ENCODE measurements at places on chromosomes 12 and 14.

- DNase-seq = peak; percentile 67
These were observed 11.1 kb upstream of the NINJ2 start for GRCh38 chr12:674272-674781.

DNA sequence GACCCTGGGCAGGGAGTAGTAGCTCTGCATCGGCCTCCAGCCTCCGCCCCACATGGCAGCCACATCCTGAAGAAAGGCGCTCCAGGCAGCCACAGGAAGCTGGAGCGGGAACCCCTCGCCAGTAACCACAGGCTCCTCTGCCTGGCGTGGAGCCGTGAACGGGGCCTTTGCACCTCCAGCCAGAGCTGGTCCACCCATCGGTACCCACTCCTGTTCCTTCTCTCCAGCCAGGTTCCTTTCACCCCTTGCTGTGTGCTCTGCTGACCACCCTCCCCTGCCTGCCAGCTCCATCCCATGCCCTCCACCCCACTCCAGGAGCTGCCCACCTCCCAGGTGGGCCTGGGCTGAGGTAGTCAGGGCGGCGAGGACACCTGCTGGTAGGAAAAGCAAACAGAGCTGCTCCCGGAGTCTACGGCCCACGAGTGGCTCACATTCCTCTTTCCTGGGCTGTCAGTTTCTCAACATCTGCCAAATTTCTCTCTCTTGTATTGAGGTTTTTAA is 2.7 kb downstream of the TGFB3 start:
- no peak for DNase-seq

GRCh38 chr14:90820958-90821357 is 4.7 kb upstream of the TTC7B start:
- no peak for DNase-seq

- DNase-seq = peak; percentile 60
These were observed at the start of gene BMAL2 for GRCh38 chr12:27332714-27333402. TSS of gene BMAL2 (plus strand) at chr12:27332836. CDS start at chr12:27333073, 237 bp downstream.

GRCh38 chr12:117447665-117448366 is 86.4 kb upstream of the NOS1 start:
- DNase-seq = no peak

DNA sequence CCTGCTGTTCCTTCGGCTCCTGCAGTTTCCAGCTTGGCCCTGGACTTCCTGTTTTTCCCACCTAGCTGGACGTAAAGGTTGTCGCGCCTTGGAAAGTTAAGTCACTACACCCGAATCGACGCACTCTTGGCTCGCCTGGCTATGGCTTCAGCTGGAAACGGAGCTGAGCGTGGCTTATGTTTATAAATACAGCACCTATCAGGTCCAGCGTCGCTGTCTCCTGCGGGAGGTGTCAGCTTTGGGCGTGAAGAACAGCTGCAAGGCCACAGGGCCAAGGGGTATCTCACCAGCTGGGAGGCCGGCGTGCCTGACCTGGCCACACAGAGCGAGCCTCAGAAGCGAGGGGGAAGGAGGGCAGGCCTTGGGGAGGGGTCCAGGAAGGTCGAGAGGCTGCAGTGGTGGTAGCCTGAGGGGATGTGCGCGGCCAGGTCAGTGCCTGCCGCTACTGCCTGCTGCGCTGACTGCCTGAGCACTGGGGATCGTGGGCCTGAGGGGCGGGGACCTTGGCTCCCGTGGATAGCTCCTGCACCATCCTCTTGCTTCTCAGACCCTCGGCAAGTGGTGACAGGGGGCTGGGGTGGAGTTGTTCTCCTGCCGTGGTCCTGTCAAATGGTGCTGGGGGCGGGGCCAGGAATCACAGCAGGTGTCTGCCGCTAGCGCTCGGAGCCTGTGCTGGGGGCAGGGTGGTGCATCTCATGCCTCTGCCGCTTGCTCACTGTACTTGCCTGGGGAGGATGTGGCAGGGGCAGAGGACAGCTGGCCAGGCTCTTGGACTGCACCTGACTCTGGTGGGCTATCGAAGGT is 12.5 kb downstream of the PACS2 start:
- DNase-seq = no peak

All from kidney capillary endothelial cell (primary cell).